ENCODE measurements at places on chromosomes 3 and 15.

DNA sequence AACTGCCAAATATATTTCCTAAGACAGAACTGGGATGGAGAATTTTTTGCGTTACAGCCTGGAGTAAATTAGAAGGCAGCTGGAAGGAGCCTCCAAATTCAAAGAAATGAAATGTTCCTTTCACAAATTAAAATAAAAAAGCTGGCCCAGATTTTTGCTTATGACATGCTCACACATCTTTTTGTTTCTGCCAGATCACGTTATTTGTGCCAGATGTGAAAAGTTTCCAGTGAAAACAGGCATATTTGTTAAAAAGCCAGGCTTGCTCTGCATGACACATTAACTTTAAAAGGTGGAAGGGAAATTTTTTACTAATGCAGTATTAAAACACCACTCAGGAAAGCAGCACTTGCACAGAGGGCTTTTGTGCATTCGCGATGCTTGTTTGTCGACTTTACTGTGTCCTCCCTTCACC is 23.3 kb upstream of the ACKR4 start:
- no peak for DNase-seq

GRCh38 chr15:90264671-90265070 is 801 bp upstream of the NGRN start:
- no peak for DNase-seq

- DNase-seq = no peak
Measured at GRCh38 chr3:157101486-157101885, 58.5 kb downstream of the CCNL1 start.

- no peak for DNase-seq
Measured at GRCh38 chr3:112817271-112817670, 29.4 kb downstream of the CD200R1L start.

- DNase-seq = no peak
Measured at GRCh38 chr3:46006238-46007032, 10.8 kb upstream of the FYCO1 start.

- no peak for DNase-seq
Measured at GRCh38 chr3:64340641-64341101, 115.4 kb upstream of the PRICKLE2 start.

DNA sequence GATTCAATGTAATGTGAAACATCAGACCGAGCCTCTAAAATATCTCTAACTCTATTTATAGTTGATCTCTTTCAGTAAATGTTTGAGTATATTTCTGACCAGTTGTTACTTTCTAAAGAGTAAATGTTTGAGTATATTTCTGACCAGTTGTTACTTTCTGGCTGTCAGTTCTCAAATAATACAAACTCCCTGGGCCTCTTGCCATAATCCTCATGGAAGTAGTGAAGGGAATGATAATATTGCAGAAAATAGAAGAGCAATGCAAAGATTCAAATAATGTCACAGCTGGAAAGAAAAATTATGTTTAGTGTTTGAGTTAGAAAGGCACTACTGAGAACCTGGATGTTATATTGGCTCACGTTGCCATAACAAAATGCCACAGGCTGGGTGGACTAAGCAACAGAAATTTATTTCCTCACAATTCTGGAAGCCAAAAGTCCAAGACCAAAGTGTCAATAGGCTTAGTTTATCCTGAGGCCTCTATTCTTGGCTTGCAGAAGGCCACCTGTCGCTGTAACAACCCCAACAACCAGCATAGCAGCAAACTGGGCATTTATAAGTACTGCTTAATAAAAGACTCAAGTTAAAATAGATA is 470.6 kb upstream of the BCHE start:
- DNase-seq = no peak

- DNase-seq = no peak
Measured at GRCh38 chr3:41674449-41674848, 287.5 kb downstream of the ULK4 start.

GRCh38 chr3:13161771-13162535 is 88.7 kb upstream of the IQSEC1 start:
- DNase-seq = no peak

GRCh38 chr15:89781055-89781454 is 4.9 kb downstream of the MESP2 start:
- no peak for DNase-seq

DNA sequence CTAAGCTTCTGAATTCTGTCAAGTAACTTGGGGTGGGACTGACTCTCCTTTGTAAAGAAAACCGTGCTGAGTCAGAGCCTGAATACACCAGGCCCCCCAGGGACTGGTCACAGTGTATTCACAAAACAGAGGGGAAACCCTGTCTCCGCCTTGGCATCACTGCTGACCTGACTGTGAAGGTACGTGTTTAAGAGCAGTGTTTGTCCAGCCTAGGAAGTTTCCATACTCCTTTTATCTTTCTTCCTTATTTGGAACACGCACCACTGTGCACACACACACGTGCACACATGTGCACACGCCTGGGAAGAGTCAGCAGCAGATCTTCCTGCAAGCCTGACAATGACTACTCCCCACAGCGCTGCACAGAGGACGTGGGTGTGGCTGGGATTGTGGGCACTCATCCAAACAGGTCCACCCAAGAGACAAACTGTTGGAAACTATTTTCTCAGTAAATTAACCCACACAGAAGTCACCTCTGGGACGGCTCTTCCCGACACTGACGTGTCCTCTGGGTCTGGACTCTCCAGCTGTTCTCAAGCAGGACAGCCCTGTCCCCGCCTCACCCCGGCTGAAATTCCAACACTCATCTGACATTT is 87.7 kb downstream of the ATP10A start:
- no peak for DNase-seq

DNA sequence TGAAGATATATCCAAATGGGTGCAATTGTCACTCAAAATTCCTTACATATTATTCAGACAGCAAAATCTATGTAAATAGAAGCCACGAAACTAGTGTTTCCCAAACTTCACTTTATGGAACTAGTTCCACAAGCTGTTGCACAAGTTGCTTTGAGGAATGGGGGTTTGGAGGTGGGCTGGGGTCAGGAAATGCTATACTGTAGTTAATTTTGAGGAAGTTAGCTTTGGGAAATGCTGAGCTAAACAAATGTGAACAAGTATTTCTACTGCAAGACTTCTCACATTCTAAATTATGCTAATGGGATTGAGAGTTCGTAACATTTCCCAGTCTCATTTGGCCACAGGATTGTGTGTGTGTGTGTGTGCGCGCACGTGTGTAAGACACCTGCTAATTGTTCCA is 28.7 kb upstream of the SAMMSON start:
- no peak for DNase-seq

DNA sequence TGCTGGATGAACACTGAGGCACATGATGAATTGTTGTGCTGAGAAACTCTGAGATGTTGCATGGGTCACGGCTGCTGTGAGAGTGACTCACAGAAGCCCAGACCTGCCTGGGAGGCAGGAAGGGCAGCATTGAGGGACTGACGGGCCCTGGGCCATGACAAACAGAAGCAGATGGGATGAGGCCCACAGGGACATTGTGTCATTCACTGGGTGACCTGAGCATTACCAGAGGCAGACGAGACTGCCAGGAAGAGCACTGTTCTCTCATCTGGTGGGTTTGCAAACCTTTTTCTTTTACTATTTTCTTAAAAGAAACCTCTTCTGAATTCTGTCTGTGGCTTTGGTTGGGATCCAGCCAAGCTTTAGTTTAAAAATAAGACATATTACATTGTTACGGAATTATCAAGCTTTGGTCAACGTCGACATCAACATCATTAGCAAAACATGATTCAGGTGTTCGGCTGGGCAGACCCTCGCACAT is 67.8 kb downstream of the BDH1 start:
- DNase-seq = no peak

DNA sequence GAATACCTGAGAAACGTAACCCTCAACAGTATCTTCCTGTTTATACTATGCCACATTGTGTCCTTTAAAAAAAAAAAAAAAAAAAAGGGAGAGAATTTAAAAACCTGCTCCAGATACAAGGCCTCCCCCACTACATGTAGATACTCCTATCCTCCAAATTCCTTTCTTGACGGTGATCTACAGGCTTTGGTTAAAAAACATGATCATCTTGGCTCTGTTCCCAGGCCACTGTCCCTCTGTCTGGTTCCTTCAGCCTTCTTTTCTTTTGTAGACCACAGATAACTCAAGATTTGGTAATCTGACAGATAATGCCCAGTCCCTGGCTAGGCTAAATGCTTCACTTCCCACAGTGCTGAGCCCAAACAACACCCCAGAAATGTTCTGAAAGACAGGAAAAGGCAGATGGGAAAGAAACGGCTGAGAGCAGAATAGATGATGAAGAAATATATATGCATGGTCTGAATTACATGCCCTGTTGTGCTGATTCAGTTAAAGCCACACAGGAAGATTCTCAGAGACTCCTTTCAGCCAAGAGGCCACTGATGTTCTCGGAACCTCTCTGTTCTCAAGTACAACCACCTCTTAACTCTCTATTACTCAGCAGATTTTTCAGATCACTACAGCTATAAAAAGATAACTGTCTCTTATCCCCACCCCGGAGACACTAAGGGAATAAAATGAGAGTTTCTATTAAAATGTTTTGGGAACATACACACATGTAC is 48.3 kb downstream of the NPTN start:
- no peak for DNase-seq

DNA sequence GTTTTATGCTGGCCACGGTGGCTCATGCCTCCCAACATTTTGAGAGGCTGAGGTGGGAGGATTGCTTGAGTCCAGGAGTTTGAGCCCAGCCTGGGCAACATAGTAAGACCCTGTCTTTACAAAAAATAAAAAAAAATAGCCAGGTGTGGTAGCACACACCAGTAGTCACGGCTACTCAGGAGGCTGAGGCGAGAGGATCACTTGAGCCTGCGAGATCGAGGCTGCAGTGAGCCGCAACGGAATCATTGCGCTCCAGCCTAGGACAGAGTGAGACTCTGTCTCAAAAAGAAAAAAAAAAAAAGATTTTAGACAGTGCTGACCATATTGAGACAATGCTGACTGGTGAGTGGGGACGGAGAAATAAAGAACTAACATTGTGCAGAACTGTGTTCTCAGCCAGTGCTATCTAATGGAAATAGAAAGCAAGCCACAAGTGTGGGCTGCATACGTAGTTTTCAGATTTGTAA is 67.2 kb downstream of the ST6GAL1 start:
- no peak for DNase-seq

- no peak for DNase-seq
Measured at GRCh38 chr15:98447069-98447468, 201.3 kb upstream of the IGF1R start.

GRCh38 chr3:147809206-147809605 is 400.0 kb downstream of the ZIC1 start:
- DNase-seq = no peak

GRCh38 chr3:168881804-168882203 is 781.7 kb downstream of the MECOM start:
- DNase-seq = no peak

DNA sequence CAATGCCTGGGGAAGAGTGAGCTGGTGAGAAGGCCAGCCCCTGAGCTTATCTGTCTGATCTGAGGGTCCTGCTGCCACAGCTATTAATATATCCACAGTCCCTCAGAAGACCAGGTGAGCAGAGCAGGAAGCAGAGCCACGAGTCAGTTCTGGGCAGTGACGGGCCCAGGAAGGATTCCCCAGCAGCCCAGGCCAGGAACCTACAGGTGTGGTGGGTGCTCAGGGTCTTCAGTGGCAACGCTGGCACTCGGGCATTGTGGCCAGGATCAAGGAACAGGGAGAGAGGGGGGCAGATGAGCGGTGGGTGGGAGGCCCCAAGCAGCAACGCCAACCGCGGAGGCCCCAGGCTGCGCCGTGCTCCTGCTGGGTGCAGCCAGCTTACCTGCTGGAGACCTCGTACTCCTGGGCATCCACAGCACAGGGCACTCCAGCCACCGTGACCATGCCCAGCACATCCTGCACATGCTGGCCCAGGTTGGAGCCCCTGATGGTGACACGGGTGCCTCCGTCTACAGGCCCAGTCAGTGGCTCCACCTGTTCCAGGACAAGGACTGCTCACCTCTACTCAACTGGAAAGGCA is 12.3 kb downstream of the PLXNB1 start:
- no peak for DNase-seq

DNA sequence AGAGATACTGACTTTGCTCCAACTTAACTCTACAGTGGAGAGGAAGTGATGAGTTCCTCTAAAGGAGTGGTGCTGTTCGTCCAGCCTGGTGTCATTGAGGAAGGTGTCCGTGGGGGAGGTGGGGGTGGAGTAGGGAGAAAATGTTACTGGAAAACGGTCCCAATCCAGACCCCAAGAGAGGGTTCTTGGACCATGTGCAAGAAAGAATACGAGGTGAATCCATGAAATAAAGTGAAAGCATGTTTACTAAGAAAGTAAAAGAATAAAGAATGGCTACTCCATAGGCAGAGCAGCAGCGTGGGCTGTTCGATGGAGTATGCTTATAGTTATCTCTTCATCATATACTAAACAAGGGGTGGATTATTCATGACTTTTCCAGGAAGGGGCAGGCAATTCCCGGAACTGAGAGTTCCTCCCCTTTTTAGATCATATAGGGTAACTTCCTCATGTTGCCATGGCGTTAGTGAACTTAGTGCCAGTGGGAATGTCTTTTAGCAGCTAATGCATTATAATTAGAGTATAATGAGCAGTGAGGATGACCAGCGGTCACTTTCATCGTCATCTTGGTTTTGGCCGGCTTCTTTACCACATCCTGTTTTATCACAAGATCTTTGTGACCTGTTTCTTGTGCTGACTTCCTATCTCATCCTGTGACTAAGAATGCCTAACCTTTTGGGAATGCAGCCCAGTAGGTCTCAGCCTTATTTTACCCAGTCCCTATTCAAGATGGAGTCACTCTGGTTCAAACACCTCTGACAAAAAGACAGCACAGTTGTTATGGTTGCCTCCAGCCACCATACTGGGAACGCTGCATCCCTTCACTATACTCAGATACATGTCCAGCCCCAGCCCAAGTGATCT is 38.6 kb downstream of the CLEC3B start:
- DNase-seq = no peak

DNA sequence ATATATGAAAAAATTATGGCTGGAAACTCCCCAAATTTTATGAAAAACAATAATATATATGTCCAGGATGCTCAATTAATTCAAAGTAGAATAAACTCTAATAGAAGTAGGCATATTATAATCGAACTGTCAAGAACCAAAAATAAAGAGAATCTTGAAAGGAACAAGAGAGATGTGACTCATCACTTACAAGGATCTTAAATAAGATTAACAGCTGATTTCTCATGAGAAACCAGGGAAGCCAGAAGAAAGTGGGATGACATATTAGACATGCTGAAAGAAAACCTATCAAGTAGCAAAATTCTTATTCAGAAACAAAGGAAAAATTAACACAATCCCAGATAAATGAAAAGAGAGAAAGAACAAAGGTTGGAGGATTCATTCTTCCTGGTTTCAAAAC is 66.8 kb downstream of the FAIM start:
- no peak for DNase-seq

DNA sequence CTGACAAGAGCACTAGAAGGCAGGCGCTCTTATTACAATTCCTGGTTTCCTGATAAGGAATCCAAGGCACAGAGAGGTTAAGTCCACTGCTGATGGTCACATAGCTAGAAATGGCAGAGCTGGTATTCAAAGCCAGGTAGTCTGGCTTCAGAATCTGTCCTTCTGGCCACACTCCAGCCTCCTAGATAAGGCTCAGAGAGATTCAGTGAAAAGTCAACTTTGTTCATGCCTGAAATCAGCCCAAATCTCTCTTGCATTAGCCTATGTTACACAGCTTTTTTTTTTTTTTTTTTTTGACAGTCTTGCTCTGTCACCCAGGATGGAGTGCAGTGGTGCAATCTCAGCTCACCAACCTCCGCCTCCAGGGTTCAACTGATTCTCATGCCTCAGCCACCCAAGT is 21.1 kb upstream of the CMTM8 start:
- DNase-seq = no peak

Data from esophagus squamous epithelium (tissue), 5 donors.